ENCODE measurements at places on chromosomes 6 and 20.

DNA sequence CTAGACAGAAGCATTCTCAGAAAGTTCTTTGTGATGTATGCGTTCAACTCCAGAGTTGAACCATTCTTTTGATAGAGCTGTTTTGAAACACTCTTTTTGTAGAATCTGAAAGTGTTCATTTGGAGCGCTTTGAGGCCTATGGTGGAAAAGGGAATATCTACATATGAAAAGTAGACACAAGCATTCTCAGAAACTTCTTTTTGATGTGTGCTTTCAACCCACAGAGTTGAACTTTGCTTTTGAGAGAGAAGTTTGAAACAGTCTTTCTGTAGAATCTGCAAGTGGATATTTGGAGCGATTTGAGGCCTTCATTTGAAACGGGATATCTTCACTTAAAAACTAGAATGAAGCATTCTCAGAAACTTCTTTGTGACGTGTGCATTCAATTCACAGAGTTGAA lies 582.6 kb upstream of the ZNF337 start:
- DNase-seq: no peak

DNA sequence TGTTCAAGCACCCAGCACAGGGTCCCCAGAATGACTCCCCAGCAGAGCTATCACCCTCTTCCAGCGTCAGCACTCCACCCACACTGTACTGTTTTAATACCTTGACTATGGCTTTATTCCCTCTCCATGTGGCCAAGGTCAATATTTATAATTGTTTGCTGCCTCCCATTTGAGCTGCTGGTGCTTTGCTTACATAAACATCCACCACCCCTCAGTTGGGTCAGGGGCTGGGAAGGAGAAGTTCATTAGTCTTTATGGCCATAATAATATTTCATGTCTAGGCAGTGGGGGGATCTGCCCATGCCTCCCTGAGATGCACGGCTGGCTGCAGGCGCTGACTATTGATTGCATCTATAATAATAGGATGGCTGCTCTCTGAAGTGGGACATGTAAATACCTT lies 41.8 kb upstream of the SAYSD1 start:
- no peak for DNase-seq

DNA sequence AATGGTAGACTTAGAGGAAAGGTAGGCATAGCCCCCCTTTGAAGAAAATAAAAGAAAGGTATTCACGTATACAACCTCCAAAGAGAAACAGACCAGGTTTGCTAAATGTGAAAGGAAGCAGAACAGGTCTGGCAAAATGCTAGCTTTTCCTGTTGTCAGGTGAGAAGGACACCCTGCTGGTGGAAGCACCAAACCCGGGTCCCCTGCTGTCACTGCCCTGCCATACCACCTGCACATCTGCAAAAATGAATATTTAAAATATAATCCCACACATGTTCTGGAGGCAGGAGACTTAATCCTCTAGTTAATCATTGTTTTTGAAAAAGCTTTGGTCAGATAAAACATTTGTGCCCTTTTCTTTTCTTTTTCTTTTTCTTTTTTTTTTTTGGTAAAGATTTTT lies 48.9 kb upstream of the OLIG3 start:
- no peak for DNase-seq

GRCh38 chr6:139240161-139241010 lies 51.4 kb downstream of the TXLNB start:
- DNase-seq: peak; percentile 89

GRCh38 chr6:130070326-130070725 lies 51.9 kb downstream of the L3MBTL3 start:
- no peak for DNase-seq

- DNase-seq: no peak
Measured at GRCh38 chr6:152154559-152155356, 347.3 kb downstream of the ESR1 start.

- no peak for DNase-seq
Measured at GRCh38 chr20:46089167-46089416, 670 bp downstream of the NCOA5 start.

DNA sequence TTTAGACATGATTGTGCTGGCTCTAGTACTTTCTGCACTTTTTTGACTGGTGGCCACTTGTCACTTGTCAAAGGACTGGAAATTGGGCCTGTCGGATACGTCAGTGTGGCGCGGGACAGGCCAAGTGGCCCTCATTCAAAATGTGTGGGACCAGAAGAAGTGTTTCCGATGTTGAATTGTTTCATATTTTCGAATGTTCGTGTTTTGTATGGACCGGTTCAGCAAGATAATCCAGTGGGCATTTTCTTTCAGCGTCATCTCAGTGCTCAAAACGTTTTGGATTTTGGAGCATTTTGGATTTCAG lies 3.5 kb downstream of the KIF25 start:
- DNase-seq: no peak

DNA sequence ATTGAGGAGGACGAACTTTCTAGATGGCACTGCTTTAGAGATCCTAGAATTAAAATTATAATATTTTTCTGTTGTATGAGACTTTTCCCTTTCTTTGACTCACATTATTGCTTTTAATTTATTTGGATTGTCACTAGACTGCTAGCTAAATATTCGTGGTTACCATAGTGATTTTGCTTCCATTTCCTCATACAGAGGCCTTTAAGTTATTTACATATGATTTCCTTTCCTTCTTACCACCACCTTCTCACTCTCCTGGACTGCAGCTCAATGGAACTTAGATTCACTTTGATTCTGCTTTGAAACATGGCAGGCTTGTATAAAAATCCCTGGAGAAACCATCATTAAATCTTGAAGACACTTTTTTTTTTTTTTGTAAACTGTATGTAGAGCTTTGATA lies 222.9 kb downstream of the LAMA2 start:
- DNase-seq: no peak

DNA sequence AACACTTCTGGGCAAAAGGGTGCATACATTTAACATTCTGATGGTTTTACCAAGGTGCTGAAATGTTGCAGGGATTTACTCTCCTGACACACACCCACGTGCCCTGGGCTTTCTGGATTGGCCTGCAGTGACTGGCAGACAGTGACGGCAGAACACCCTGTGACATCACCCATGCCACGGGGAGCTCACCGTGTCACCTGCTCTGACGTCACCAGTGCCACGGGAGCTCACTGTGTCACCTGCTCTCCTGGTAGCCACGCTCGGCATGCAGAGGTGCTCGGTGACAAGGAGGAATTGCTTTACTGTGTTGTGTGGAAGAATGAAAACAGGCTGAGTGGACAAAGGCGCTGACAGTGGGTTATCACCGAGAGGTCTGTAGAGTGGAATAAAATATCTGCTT lies 99.3 kb downstream of the RAMACL start:
- no peak for DNase-seq

DNA sequence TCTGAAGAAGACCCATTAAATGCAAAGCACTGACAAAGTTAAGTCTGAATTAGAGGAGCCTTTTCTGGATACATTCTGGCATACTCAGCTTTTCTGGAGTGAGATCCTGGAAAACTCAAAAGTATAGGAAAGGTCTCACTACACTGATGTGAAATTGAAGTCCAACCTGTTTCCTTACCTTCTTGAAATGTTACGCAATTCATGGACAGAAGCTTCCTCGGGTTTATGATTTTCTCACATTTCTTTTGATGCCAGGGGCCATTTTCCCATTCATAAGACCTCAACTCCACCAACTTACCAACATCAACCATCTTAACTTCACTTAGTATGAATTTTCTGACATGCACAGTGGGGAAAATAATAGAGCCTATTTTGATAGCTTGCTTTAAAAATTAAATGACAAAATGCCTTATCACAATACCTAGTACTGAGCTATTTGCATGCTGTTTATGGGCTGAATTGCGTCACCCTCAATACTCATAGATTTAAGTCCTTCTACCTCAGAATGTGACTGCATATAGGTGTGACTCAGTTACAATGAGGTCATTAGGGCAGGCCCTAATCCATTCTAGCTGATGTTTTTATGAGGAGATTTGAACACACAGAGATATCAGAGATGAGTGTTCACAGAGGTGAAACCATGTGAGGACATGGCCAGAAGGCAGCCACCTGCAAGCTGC lies 73.4 kb upstream of the RAB32 start:
- no peak for DNase-seq

DNA sequence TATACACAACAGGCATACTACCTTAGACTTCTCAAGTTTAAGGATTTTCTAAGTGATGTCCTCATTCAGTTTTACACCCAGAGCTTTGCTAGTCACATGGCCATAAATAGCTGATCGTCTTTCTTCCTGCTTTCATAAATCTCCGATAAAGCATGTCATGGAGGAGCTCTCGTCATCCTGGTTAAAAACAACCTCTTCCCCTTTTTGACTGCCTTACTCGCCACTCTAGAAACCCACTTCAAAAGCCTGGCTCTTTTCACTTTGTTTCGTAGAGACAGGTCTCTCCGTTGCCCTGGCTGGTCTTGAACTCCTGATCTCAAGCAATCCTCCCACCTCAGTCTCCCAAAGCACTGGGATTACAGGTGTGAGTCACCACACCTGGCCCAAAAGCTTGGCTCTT lies 67.0 kb upstream of the SMIM29 start:
- no peak for DNase-seq

DNA sequence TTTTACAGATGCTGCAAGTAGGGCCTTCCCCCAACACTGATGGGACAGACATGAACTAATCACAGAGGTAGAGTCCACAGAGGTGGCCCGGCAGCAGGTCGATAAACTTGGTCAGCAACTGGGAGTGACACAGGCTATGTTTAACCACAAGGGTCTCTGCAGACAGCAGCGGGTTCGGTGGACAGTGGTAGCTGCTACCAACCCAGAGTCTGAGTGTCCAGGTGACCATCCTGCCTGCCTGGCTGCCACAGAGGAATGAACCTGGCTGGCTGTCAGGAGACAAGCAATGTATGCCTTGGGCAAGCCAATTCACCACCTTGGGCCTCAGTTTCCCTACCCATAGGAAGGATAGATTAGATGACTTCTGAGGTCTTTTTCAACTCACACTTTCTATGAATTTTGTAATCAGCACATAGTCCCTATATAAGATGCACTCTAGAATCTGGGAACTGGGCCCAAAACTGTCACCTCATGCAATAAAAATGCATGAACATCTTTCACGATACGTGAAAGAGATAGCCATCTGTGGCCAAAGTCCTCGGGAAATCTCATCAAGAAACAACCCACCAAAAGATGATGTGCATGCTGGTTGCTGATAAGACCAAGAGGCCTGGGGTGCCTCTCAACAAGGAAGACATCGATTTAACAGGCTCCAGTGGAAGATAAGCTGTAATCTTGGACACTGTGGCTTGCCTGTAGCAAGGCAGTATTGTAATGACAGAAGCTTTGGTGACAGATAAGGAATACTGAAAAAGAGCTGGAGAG lies 30.5 kb downstream of the MDGA1 start:
- DNase-seq: peak; percentile 20

Measured in AG04450 (cell line).